ENCODE measurements at places on chromosomes 12 and 14. TPM values are rescaled to one million over a fixed set of nuclear protein-coding genes. Genes with fewer than 3 reads are reported as not detected.

PMCH gene
- not detected for total RNA-seq

CATSPERB gene
- 4.7 TPM for total RNA-seq

INF2 gene
- 199 TPM for total RNA-seq

C12orf50 gene
- total RNA-seq: not detected

KRT85 gene
- total RNA-seq: not detected
